ENCODE measurements at places on chromosomes 13 and 19.

- DNase-seq, result no peak
Measured at GRCh38 chr13:73870970-73871935, 263.0 kb downstream of the KLF12 start.

GRCh38 chr13:51828730-51829567, 16.0 kb downstream of the TMEM272 start:
- no peak for DNase-seq

DNA sequence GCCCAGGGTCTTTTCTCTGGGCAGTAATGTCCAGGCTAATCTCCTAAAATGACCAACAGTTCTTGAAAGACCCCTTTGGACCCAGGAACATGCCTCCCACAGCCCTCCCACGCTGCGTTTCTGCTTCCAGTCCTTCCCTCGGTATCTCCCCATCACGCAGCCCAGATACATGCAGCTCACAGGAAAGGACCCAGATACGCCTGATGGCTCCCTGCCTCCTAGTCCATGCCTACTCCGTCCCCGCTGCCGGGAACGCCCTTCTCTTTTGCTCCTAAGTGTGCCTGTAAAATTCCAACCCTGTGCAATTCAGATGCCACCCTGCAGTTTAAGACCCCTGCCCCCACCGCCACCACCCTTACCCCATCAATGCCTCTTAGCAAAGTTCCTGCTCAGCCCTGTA, 778 bp downstream of the MUC16 start:
- DNase-seq, result no peak

DNA sequence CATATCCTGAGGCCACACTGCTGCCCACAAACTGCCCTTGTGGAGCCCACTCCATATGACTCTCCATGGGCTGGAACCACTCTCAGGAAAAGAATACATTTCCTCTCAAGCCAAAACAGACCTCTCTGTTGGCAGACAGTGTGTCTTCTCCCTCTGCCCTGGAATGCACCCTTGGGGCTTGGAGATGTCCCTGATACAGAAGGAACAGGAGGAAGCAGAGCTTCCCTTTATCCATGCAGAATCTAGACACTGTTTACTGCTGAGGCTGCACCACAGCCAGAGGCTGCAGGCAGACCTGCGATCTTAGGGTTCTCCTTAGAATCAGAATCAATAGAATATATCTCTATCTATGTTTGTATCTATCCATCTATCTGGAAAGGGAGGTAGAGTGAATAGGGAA, 26.8 kb upstream of the CYP4F8 start:
- DNase-seq, result no peak

- no peak for DNase-seq
Measured at GRCh38 chr13:31421756-31422155, 222.0 kb downstream of the B3GLCT start.

DNA sequence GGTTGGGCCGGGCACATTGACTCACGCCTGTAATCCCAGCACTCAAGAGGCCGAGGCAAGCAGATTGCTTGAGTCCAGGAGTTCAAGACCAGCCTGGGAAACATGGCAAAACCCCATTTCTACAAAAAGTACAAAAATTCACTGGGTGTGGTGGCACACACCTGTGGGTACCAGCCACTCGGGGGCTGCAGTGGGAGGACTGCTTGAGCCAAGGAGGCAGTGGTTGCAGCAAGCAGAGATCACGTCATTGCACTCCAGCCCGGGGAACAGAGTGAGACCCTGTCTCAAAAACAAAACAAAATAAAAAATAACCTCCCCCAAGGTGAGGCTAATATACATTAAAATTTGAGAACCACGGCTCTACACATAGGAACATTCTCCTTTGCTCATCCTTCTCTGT, 24.9 kb downstream of the NLRP13 start:
- no peak for DNase-seq

DNA sequence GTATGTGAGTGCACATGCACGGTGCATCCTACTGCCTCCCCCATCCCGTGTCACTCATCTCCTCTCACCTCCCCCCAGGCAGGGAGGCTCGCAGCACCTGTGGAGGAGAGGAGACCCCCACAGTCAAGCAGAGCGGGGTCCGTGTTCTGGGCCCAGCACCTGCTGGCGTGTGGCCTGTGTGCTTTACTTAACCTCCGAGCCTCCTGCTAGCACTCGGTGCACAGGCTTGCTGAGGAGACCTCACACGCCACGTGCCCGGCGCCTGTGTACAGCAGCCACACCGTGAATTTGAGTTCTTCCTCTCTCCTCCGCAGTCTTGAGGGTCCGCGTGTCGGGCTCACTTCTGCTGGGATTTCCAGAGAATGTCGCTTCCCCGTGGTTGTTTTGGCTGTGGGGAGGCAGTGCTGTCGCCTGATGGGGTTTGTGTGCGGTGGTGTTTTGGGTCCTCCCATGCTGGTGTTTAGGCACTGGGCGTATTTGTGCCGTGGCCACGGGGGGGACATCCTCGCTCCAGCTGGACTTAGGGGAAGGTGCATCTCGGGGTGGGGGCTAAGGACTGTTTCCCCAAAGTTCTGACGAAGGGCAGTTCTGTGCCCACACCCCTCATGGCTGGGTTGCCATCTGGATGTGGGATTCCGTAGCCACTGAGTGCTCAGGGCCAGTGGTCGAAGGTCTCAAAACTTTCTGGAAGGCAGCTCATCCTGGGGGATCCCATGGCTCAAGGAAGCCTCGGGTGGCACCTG, 34.8 kb upstream of the TMEM255B start:
- no peak for DNase-seq

- DNase-seq, result no peak
Measured at GRCh38 chr19:56304243-56304642, 10.4 kb downstream of the ZSCAN5A start.

DNA sequence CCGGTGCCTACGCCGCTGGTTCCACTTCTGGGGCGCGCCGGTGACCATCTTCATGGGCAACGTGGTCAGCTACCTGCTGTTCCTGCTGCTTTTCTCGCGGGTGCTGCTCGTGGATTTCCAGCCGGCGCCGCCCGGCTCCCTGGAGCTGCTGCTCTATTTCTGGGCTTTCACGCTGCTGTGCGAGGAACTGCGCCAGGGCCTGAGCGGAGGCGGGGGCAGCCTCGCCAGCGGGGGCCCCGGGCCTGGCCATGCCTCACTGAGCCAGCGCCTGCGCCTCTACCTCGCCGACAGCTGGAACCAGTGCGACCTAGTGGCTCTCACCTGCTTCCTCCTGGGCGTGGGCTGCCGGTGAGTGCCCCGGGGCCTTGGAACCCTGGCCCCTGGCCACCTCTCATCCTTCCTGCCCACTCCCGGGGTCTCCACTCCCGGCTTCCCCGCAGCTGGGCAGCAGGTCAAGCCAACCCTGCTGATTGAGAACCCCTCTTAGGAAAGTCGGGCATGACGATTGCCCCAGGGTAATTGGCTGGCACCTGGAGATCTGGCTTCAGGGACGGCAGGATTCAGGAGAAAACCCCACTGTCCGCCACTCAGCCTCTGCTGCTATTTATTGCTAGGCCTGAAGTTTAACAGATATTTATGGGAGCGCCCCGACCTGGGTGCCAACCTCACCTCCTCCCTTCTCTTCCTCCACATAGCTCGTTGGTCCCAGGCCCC, 39.1 kb downstream of the TRPM4 start:
- no peak for DNase-seq

DNA sequence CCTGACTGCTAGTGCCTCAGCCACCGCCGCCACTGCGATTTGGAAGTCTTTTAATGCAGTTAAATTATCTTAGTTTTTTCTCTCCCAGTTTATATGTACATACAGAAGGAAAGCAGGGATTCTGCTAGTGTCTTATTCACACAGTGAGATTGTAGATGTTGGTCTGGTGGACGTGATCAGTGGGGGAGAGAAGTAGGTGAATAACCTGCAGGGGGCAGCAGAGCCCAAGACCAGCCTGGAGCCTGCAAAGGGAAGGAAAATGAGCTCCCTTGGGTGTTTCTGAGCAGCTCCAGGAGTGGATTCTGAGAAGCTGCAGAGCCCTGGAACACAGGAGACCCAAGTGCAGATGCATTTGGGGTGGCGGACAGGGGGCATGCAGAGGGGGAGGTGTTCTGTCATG, 26.3 kb downstream of the ZNF844 start:
- peak; percentile 61 for DNase-seq

GRCh38 chr13:76792731-76793347, 93.4 kb downstream of the KCTD12 start:
- no peak for DNase-seq

DNA sequence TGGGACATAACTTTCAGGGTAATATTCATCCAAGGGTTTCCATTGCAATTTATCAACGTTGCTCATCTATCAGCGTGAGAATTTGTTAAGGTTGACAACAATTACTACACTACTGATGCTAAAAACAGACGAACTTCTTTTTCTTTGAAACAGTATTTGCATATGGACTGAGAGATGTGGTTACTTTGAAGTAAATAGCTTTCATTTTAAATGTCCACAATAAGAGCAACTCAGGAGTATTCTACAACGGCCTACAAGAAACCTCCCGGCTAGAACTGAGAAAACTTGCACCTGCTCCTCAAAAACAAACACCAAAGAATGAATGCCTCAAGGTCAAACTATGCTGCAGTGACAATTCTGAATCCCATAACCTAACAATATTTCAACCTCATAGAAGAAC, 238.4 kb downstream of the IRS2 start:
- DNase-seq, result no peak

GRCh38 chr19:29372461-29372860, 153.3 kb upstream of the VSTM2B start:
- no peak for DNase-seq

DNA sequence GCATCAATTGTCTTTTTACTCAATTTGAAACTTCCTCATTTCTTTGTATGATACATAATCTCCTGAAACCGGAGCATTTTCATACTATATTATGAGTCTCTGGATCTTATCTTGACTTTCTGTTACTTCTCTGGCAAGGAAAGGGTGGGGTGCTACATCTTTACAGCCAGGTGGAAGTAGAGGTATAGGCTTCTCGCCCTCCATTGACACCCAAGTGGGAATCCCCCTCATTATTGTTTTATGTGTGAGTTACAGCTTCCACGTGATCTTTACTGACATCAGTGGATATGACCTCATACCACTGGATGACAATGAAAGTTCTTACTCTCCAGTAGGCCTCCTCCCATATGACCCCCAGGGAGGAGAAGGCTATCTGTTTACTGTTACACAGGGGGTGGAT, 262.1 kb upstream of the DACH1 start:
- DNase-seq, result no peak

DNA sequence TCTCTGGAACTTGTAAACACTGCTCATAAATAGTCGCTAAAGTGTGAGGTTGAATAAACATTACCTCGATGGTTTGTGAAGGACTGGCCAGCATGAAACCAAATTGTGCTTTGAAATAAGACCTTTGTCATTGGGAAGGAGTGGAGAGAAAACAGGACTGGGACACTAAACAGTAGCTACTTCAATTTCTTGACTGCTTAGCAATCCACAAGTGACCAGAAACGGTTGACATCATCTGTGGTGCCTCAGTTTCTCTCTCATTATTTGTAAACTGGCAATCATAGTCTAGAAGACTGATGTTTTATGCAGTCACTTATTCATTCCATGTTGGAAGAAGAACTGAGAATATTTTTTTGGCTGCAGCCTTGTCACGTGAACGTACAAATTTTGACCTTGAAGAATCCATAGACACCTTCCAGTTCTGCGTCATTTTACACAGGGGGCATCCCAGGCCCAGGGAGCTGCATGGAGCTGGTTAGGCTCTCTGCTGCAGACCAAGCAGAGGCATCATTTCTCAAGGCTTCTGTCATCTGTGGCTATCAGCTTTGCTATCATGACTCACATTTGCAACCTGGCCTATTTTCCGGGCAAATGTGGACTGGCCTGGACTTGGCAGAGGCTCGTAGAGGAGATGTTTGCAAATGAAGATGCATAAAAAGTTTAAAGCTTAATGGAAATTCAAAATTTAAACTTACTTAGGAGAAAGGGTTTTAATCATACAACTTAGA, 391.8 kb downstream of the FGF9 start:
- DNase-seq, result no peak

GRCh38 chr19:45568732-45569131, 15.9 kb downstream of the OPA3 start:
- DNase-seq, result no peak

DNA sequence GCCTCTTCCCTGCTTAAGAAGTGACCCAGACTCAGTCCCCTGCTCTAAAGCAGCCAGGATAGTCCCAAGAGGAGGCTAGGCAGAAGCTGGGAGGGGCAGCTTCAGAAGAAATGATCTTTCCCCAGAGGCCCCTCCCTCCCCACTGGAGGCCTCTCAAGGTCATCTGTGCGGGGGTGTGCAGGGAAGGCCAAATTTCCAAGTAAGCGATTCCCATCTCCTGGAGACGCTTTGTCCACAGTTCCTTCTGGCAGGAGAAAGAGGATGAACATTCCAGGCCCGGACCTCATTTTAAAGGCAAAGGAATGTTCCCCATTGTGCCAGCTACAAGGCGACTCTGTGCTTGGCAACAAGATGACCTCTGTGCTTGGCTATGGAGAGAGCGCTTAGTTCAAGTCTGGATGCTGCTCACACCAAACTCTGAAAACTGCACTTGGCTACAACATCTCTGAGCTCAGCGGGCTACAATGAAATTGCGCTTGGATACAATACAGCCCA, 23.5 kb downstream of the COL5A3 start:
- DNase-seq, result no peak

DNA sequence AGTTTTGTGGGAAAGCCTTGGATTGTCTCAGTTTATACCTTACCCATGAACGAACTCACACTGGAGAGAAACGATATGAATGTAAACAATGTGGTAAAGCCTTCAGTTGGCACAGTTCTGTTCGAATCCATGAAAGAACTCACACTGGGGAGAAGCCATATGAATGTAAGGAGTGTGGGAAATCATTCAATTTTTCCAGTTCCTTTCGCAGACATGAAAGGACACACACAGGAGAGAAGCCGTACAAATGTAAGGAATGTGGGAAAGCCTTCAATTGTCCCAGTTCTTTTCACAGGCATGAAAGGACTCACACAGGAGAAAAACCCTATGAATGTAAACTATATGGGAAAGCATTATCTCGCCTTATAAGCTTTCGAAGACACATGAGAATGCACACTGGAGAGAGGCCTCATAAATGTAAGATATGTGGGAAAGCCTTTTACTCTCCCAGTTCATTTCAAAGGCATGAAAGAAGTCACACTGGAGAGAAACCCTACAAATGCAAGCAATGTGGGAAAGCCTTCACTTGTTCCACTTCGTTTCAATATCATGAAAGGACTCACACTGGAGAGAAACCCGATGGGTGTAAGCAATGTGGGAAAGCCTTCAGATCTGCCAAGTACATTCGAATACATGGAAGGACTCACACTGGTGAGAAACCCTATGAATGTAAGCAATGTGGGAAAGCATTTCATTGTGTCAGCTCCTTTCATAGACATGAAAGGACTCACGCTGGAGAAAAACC, 7.5 kb upstream of the ZNF440 start:
- DNase-seq, result no peak

DNA sequence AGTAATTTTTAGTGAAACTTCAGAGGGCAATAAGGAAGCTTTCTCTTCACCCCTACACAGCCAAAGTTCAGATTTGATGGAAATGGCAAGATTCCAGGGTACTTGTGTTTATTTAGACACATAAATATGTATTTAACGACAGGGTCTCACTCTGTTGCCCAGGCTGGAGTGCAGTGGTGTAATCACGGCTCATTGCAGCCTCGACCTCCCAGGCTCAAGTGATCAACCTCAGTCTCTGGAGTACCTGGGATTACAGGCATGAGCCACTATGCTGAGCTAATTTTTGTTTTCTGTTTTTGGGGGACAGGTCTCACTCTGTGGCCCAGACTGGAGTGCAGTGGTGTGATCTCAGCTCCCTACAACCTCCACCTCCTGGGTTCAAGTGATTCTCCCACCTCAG, 2.0 kb upstream of the SYCE2 start:
- DNase-seq, result no peak
